ENCODE measurements at places on chromosomes 2 and 18.

GRCh38 chr18:3620146-3621119 is 170.5 kb downstream of the TGIF1 start:
- no peak for DNase-seq

DNA sequence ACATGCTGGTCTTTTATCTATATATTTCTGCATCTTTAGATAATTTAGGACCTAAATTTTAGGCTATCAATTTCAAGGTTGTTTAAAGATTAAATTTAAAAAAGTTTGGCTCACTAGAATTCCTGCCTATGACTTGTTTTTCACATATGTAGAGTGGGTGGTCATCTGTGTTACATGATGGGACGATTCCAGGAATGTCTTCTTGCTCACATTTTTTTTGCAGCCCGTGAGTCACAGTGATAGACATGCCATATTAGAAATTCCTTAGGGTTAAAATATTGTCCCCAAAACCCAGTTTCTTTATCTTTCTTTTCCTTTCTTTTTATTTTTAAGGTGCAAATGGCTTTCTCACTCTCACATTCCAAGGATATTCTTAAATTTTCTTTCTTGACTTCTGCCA is 652.0 kb downstream of the PLCL1 start:
- no peak for DNase-seq

- no peak for DNase-seq
These were observed 95.5 kb downstream of the ACKR3 start for GRCh38 chr2:236665101-236665500.

DNA sequence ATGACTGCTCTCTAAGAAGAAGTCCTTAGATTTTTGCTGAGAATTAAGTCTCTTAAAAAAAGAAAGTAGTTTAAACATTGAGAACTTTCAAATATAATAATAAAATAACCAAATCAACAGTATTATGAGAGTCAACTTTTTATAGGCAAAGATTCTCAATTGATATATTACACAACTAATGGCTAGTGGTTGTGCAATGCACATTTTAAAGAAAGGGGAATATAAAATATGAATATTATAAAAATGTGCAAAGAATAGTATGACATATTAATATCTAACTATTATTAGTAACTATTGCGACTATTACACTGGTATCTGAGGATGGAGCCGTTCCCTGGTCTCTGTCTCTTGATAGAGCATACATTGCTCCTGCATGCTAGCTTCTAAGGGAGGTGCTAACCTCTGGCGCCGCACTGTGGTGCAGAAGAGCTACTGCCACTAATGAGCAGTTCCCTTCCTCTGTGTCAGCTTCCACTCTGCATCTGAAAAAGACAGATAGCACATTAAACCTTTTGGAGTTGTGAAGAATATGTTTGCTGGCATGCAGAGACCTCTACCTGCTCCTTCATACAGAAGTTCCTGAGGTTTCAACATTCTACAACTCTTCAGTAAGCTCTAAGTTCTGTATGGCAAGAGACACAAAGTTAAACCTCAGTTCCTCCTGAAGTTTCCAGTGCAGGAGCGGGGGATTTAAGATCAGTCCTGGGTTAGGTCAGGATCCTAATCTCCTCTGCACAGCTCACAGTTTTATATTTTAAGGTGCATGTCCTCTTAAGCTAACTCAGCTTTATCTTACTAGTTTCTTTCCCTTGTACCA is 3.5 kb upstream of the SLC9A2 start:
- DNase-seq, result peak; percentile 67

- DNase-seq, result no peak
These were observed 36.4 kb downstream of the METTL4 start for GRCh38 chr18:2534906-2535305.

- no peak for DNase-seq
These were observed 136.5 kb downstream of the NR4A2 start for GRCh38 chr2:156196031-156196430.
